Activated B cell treated with CpG ODN at 0.5 μM for 24 hours (primary cell): ENCODE measurements at places on chromosomes 4 and X.

- DNase-seq = peak; percentile 36
Measured at GRCh38 chr4:13543839-13544605, at the start of gene NKX3-2. TSS of gene NKX3-2 (minus strand) at chr4:13544508. CDS start at chr4:13544414, 94 bp downstream.

DNA sequence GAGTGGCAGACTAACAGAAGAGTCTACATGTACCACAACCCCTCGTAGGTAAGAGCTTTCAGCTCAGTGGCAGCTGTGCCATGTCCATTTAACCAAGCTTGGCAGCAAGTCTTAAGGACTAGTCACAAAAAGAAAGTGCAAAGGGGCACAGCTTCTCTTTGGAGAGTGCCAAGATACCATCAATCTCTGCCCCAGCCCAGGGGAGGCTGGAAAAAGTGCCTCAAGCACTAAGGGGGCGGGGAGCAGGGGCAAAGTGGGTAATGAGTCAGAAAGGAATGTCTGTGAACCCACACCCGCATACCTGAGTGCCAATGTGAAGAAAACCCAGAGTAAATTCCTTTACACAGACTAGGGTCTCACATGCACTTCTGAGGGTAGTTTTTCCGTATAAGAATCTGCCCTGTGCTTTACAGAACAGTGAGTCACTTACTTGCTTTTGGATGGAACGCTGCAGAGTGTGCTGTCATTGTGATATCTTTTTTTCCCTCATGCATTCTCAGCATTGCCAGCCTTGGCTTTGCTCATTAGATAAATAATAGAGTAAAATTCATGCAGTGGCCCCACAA, 219.8 kb downstream of the ZNF674 start:
- no peak for DNase-seq

DNA sequence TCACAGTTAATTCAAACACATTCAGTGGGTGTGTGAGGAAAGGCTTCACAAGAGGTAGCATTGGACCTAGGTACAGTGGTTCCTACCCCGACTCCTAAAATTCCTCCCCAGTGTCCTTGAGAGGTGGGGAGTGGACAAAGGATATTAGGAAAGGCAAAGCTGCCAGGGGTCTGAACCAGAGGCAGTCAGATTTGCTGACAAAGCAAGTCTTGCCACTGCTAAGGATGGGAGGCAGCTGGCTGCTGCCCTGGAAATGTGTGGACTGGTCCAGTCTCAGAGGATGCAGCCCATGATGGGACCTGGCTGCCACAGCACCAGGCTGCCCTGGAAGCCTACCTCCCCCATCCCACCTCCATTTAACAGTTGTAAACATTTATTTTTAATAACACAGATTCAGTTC, 4.1 kb upstream of the PHF8 start:
- no peak for DNase-seq

DNA sequence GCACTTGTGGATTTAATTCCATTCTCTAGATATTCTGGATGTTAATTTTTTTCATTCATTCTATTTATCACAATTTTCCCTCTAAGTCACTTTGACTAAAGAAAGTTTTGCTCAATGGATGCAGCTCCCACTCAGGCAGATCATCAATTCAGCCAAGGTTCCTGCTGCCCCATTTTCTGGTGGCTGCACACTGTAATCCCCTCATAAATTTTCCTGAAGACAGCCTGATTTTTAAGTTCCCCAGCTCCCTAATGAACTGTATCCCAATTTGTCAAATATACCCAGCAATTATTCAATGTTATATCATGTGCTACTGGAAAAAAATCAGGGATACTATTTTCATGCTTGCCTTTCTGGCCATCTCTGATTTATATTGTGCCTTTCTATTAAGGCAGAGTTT, 61.2 kb downstream of the SCD5 start:
- DNase-seq = no peak

DNA sequence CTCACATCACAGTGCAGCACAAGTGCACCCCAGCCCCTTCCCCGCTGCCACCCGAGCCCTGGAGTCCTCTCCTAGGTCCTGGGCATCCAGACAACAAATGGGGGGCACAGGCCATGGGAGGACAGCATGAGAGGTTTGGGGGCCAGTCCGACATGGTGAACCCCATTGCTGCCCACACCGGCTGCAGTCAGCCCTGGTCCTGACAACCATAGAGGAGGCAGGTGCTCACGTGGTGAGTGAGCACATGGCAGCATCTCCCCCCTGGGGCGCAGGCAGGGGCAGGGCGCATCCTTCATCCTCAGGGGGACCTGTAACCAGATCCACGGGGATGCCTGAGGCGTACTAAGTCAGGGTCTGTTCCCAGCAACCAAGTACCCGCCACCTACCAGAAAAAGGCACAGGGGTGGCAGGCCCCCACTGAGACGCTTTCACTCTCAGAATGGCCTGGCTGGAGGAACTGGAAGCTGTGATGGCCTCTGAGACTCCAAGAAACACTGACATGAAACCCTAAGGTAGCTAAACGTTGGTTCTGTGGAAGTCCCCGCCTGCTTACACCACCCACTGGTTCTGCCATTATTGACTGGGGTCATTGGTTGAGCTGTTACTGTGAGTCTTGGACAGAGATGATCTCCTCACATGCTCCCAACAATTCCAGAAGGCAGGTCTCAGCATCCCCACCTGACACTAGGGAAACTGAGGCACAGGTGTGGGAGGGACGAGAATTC, 6.5 kb downstream of the ZFYVE28 start:
- no peak for DNase-seq

GRCh38 chr4:173547889-173548288, 17.9 kb upstream of the HAND2 start:
- DNase-seq = no peak

- no peak for DNase-seq
Measured at GRCh38 chr4:86775061-86775460, 74.1 kb downstream of the SLC10A6 start.

- DNase-seq = no peak
Measured at GRCh38 chr4:5101571-5101970, 50.3 kb downstream of the STK32B start.

DNA sequence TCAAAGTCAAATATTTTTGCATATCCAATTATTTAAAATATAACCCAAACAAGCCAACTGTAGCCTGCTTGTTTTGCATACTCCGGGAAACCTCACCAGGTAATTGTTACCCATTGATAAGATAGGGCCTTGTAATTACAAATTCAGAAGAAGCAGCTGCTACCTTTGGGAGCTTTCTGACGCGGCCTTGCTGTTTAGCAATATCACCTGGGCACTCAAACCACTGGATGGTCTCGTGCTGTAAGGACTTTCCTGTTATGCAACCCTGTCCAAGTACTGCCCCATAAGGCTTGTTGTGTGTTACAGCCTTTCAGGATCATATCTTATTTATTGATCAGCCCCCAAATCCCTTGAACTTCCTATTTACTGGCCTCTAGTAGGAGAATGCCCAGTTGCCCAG, 52.1 kb downstream of the HS3ST1 start:
- DNase-seq = no peak

DNA sequence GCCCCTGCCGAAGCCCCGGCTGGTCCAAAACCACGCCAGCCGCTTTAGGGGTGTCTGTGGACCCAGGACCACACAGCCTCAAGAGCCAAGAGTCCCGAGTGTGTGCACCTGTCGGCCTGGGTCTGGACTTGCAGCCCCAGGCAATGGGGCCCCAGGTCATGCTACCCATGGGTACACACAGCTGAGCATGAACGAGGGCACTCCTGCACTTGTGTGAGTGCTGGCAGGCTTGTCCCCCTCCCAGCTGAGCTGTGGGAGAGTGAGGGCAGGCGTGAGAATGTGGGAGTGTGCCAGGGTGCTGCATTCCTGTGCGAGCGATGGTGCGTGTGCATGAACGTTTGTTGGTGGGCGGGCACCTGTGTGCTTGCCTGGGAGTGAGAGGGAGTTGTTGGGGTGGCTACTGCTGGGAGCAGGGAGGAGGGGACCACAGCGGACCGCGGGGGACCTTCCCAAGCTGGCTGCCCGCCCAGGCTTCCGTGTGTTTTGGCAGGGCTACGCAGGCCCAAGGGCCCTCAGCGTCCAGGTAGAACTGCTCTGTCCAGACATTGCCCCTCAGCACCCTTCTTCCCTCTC, 30.8 kb downstream of the BLOC1S4 start:
- no peak for DNase-seq

GRCh38 chr4:14023036-14023435, 395.5 kb upstream of the BOD1L1 start:
- no peak for DNase-seq

DNA sequence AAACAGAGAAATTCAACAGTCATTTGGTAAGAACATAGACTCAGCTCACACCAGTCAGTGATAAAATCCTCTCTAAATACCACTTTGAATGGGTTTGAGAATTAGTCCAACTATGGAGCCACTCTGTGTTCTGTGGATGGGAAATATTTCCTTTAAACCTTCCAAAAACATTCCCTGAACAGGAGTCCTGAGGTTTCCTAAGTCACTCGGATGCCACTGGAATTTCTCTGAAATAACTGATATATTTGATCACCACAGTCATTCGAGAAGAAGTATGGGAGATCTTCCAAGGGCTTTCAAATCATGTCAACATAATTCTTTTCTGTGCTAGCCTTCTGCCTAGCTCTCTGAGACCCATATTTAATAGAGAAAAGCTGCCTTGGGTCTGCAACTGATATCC, 958.6 kb downstream of the STIM2 start:
- no peak for DNase-seq

GRCh38 chrX:69556060-69557011, 52.2 kb downstream of the NALF2 start:
- no peak for DNase-seq

DNA sequence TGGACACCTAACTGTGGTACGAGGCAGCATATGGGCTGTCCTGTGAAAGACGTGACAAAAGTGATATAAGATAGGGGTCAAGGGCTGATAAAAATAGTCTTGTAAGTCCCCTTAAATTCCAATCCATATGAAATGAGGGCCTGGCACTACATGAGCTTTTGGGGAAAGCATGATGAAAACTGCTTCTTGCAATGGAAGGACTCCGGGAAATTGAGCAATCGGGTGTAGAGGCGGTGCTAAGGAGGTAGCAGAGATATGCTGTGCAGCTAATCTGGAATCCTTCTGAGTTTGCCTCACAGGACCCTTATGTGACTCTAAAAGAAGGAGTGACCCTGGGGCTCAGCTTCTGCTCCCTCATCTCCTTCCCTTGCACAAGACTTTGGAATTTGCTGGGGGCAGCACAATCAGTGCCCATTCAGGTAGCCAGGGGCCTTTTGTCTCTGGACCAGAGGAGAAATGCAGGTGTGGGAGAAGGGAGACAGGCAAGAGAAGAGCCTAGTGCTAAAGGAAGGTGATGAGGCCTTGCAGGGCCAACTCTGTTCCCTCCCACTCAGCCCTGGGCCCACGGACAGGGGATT, 12.8 kb downstream of the CLDN2 start:
- no peak for DNase-seq
